ENCODE measurements at places on chromosomes 7 and 10. TPM values are rescaled to one million over a fixed set of nuclear protein-coding genes. Genes with fewer than 3 reads are reported as not detected.
A peak's percentile ranks its signal among the peaks of the same experiment; 100 is the strongest.

The SRRM3 gene
- 0.27 TPM for total RNA-seq

The GBX1 gene
- total RNA-seq = not detected

The MKRN1 gene
- total RNA-seq = 77.7 TPM

The NSMCE4A gene
- total RNA-seq = 70.7 TPM

The HOXA4 gene
- 4.9 TPM for total RNA-seq

The TMEM213 gene
- total RNA-seq = not detected

The FANK1 gene
- total RNA-seq = 4.5 TPM

The PLXNA4 gene
- 6.2 TPM for total RNA-seq

The LBX1 gene
- not detected for total RNA-seq

DNA sequence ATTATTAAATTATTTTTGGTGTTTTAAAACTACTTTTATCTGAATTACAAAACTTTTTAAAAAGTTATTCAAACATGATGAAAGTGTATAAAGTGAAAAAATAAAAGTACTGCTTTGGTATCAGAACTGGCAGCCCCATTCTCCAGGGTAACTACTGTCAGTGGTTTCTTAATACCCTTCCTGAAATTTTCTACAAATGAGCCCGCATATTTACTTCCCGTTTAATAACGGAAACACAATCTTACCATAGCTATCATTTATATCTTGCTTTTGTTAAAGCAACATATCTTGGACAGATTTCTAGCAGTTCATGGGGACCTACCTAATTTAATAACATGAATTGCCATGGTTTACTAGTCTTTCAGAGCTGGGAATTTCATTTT is 249.9 kb downstream of the RNLS start:
- no peak for DNase-seq

DNA sequence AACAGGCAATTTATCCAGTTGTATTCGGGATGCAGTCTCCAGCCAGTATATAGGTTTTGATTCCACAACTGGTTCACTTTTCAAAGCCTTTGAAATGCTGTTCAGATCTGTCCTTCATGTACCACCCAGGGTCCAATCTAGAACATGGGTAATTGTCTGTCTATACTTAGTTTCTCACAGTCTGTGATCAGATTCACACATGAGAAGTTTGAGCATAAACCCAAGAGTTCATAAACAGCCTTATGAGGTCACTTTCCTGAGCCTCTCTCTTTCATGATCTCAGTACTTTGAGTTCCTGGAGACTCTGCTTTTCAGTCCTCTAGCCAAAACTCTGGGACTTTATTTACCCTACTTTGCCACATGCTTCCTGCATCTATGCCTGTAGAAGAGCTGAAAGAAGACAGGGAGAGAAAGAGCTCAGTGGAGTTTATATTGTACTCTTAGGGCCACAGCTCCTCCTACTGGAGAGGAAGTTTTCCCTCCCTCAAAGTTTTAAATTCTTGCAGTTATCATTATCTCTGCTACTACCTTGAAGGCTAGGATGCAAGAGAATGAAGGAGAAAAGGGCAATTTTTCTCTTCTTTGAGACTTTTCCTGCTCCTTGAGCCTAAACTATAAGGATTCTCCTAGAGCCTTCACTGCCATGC is 172.0 kb downstream of the ZEB1 start:
- DNase-seq = peak; percentile 36

- DNase-seq = no peak
Observed at GRCh38 chr7:68875857-68876256, 722.4 kb upstream of the AUTS2 start.

GRCh38 chr10:81838950-81839349 is 36.0 kb upstream of the NRG3 start:
- no peak for DNase-seq

DNA sequence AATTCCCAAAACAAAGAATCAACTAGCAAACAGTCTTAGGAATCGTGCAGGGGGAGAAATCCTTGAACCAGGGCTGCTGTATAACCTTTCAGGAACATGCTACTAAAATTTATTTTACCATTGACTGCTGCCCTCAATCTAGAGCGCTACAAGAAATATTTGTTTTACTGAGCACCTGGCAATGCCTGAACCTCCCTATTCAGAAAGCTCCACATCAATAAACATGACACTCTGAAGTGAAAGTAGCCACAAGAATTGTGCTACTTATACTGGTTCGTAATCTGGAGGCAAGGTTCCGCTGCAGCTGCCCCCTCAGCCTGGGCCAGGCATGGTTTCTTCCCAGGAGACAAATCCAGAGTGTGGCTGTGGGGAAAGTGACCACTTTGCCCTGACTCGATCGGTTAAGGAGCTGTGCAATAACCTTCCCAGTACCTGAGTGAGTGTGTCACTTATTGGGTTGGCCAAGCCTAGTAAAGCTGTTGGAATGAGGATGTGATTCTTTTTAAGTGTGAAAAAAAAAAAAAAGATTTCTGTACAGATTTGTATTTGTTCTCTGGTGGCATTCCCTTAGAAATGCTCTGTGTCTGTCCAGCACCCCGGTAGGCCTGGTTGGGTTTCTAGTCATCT is 7.7 kb downstream of the VWA2 start:
- DNase-seq = peak; percentile 51

GRCh38 chr7:45237788-45238461 is 80.3 kb downstream of the RAMP3 start:
- DNase-seq = peak; percentile 48

GRCh38 chr7:151982806-151983205 is 26.6 kb downstream of the GALNTL5 start:
- DNase-seq = no peak

GRCh38 chr10:52368725-52369124 is 54.6 kb downstream of the DKK1 start:
- DNase-seq = no peak

DNA sequence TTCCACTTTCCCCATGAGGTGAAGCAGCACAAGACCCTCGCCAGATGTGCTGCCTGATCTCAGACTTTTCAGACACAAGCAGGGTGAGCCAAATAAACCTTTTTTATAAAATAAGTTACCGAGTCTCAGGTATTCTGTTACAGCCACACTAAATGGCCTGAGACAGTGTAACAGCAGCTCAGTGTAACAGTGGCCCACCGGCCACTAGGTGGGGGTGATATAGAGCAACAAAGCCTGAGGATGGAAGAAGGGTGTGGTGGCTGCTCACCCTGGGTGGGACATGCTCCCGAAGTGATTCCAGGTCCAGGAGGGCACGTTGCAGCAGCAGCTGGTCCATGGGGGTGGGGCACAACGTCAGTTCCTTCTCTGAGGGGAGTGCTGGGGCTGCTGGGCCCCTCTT is 44.6 kb downstream of the BMS1 start:
- DNase-seq = no peak

DNA sequence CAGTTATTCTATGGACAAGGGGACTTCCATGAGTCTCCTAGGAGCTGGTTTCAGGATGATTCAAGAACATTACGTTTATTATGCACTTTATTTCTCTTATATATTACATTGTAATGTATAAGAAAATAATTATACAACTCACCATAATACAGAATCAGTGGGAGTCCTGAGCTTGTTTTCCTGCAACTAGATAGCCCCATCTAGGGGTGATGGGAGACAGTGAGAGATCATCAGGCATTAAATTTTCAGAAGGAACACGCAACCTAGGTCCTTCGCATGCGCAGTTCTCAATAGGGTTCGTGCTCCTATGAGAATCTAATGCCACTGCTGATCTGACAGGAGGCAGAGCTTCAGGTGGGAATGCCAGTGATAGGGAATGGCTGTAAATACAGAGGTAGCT is 137.9 kb downstream of the ANKRD30A start:
- no peak for DNase-seq

DNA sequence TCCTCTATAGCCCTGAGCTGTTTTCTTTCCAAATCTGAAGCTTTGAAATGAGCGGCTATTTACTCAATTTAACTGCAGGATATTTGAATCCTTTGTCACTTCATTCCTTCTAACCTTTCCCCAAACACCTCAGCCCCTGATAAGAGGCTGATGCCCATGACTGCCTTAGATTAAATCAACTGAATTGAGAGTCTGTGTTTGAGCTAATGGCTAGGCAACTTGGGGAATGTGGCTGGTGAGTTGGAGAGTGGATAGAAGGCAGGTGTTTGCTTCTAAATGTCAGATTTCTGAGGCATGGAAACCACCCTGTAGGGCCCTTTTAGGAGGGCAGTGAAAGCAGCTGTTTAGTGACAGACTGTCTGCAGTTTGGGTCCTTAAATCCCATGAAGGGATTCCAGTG is 759.9 kb downstream of the LRMDA start:
- DNase-seq = peak; percentile 46

GRCh38 chr7:140060243-140060630 is 2.5 kb downstream of the PARP12 start:
- DNase-seq = peak; percentile 75

GRCh38 chr7:87658553-87658952 is 30.4 kb downstream of the RUNDC3B start:
- no peak for DNase-seq

- DNase-seq = peak; percentile 87
Observed at GRCh38 chr7:139854124-139854511, 25.1 kb downstream of the TBXAS1 start.

DNA sequence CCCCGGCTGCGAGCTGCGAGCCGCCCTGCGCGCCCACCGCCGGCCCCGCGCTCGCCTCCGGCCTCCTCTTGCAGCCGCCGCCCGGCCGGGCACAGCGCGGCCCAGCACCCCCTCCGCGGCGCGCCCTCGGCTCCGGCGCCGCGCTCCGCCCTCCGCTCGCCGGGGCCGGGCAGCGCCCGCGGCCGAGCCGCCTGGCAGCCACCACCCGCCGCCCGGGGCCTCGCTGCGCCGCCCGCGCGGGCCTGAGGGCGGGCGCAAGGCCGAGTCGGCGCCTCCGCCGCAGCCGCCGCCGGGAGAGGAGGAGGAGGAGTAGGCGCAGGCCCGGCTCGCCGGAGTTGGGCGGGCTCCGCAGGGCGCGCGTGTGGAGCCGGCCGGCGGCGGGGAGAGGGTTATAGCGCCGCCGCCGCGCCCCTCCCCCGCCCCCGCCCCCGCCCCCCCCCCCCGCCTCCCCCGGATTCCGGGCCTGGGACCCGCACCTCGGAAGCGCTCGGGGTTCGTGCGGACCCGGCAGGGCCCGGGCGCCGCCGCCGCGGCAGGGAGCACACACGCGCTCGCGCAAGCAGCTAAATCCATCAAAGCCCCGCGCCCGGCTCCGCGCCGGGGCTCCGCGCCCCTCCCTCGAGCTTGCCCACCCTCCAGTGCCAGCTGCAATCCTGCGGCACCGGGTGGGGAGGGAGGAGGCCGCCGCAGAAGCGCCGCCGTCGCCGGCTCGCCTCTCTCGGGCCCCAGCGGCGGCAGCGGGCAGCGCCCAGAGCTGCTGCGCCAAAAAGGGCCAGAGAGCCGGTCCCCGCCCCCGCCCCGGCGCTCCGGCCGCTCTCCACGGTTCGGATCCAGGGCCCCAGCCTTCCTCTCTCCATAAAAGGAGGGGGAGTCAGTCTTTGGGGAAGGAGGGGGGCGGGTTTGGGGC is at the start of gene PDGFA:
PDGFA (minus strand) TSS at position 363 of the 907 bp plus-strand sequence. CDS start 845 bp downstream, outside the sequence.
- DNase-seq = peak; percentile 70

- DNase-seq = no peak
Observed at GRCh38 chr10:809671-810350, 120.3 kb upstream of the DIP2C start.

DNA sequence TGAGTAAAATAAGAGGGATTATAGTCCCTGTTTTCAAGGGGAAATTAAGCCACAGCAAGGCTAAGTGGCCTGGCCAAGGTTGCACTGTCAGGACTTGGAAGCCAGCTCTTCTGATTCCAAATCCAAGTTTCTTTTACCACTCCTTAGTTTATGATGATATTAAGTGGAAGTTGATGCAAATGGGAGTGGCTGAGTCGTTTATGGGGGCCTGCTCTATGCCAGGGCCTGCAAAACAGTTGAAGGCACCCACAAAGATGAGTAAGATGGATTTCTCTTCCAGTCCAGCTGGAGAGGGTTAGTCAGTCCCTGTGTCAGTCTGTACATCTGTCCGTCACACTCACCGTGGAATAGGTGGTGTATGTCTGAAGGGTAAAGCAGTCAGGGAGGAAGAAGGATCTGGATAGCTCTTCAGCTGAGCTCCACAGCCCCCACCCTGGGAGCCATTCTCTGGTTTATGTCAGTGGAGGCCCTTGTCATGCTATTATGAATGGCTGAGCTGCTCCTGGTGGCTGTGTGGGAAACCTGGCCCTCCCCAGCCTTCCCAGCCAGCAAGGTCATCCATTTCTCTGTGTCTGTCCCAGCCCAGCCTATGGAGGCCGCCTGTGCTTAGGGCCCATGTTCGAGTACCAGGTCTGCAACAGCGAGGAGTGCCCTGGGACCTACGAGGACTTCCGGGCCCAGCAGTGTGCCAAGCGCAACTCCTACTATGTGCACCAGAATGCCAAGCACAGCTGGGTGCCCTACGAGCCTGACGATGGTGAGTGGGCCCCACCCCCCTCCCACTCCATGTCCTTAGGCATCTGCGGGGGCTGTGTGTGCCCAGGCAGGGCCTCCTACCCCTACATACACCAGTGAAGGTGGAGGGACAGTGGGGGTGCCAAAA is 44.5 kb downstream of the TBATA start:
- no peak for DNase-seq
